Hindlimb muscle (tissue), 1 donor: ENCODE measurements at places on chromosomes 1 and 21.

GRCh38 chr1:245656189-245656717, 501.5 kb downstream of the KIF26B start:
- no peak for DNase-seq

DNA sequence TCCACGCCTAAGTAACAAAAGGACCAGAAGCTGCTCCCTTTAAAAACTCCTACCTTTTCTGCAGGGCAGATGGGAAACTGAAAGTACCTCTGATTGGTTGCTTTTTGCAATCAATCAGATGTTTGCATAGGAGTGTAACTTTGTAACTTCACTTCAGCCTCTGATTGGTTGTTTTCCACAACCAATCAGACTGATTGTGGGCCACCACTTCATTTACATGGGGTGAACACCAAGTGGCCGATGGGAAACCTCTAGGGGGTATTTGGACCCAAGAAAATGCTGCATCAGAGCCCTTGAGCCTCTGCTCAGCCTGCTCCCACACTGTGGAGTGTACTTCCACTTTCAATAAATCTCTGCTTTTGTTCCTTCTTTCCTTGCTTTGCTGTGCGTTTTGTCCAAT, 32.8 kb upstream of the CD1D start:
- DNase-seq: no peak

DNA sequence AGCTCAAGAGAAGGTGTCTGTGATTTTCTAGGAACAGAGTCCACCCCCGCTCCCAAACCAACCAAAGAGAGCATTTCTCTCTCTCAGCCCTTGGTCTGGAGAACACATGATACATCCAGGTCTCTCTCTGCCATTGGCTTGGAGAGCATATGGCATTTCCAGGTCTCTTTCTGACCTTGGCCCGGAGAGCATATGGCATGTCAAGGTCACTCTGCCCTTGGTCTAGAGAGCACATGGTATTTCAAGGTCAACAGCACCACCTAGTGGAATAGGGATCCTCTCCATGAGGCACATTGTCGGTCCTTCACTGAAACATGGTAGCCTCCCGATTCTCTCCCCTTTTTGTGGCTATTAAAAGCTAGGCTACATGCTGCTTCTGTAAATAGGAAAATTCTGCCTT, 437.7 kb upstream of the OLFM3 start:
- no peak for DNase-seq

DNA sequence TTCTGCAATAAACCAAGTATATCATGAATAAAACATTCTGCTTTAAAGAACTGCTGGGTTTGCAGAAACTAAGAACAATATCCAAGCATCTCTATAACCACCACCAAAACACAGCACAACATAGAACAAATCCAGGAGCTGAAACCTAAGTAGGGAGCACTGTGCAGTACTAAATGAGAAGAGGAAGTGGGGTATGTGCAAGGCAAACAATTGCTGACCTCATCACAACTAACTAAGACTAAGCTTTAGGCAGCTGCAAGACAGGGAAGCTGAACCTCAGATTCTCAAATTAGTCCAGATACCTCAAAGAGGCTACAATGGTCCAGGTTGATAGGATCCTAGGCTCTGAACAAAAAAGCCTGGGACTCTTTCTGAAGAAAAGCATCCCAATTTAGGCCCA, 172.6 kb downstream of the SLC44A5 start:
- DNase-seq: no peak

GRCh38 chr1:222736470-222736869, 532 bp upstream of the FAM177B start:
- DNase-seq: no peak

DNA sequence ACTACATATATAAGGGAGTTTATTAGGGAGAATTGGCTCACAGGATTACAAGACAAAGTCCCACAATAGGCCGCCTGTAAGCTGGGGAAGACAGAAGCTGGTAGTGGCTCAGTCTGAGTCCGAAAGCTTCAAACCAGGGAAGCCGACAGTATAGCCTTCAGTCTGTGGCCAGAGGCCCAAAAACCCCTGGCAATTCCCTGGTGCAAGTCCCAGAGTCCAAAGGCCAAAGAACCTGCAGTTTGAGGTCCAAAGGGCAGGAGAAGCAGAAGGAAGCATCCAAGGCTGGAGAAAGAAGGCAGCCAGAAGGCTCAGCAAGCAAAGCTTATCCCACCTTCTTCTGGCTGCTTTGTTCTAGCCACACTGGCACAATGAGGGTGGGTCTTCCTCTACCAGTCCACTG, 13.9 kb downstream of the TTLL7 start:
- DNase-seq: no peak

GRCh38 chr1:109351457-109351856, 44.6 kb upstream of the MYBPHL start:
- DNase-seq: no peak

DNA sequence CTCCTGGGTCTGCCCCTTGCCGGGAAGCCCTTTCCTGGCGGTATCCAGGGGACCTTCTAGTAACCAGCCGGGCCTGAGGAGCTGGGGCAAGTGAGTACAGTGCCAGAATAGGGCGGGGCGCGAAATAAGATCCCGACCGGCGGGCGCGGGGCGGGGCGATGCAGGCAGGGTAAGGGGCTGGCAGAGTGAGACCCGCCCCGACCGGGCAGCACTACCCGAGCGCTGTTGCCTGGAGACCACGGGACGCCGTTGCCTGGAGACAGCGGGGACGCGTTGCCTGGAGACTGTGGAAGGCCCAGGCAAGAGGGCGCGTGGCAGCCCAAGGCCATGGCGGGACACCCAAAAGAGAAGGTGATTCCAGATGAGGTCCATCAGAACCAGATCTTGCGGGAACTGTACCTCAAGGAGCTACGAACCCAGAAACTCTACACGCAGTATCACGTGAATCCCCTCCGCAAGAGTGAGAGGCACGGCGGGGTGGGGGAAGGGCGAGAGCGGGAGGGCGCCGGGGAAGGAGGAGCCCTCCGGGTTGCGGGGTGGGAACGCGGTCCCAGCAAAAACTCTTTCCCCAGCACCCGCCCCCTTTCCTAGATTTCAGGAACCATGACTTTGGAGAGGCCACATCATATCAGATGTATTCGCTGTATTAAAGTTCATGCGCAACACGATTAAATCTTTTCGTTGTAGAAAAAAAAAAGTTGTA, 24.3 kb downstream of the EBNA1BP2 start:
- peak; percentile 69 for DNase-seq

GRCh38 chr21:45067462-45068285, 6.7 kb upstream of the ADARB1 start:
- no peak for DNase-seq

DNA sequence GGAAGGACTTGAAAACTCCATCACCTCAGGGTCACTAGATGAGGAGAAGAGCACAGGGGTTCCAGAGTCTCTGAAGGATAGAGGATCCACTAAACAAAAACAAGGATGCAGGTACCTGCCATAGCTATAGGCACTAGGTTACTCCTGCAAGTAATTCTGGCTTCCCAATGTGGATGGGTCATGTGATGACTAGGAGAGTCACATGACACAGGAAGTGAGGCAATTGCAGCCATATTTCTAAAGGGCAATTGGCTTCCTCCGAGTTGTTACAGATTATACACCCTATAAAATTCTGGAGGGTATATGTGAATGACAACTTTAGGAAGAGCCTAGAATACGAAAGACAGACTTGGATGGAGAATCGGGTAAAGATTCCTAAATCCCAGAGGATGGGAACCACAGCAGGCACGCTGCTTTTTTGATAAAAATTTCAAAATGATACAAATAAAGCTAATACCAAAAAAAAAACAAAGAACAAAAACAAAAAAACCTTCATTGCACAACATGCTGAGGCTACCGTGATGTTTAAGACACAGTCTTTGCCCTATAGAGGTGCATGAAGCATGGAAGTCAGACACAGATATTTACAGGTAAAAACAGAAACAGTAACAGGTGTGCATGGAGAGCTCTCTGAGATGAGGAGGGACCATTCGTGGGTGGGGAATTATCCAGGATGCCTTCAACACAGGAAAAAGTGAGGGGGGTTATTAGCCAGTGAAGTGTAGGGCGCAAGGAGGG, 10.5 kb downstream of the MTX1 start:
- DNase-seq: no peak

GRCh38 chr1:156414461-156415064, 45.6 kb downstream of the RHBG start:
- no peak for DNase-seq

GRCh38 chr1:53902235-53903138, 8.5 kb downstream of the DIO1 start:
- DNase-seq: no peak

DNA sequence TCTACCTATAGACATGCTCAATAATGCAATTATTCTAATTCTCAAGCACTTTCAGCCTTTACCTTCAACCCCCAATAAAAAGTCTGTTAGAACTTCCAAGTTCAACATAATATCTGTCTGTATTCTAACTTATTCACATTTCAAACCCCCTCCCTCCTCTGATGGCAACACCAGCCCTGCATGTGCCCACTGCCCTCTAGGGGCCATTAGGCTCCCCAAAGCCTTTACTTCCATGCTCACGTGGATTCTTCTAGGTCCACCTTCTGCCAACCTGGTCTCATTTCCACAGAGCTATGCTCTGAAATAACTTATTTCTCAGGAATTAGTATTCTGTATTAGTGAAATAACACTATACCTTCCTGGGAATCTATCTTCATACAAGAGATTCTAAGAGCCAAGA, 22.2 kb upstream of the KPRP start:
- DNase-seq: no peak

GRCh38 chr1:158037866-158038359, 44.5 kb downstream of the KIRREL1 start:
- no peak for DNase-seq

GRCh38 chr1:199009447-199009846, 370.6 kb downstream of the PTPRC start:
- DNase-seq: no peak

- no peak for DNase-seq
These were observed 15.6 kb downstream of the FCGR2B start for GRCh38 chr1:161678500-161678899.

GRCh38 chr1:36128126-36128904, 3.3 kb upstream of the COL8A2 start:
- no peak for DNase-seq

GRCh38 chr1:209815490-209815889, 9.5 kb upstream of the IRF6 start:
- DNase-seq: no peak

- no peak for DNase-seq
These were observed 148.8 kb downstream of the SIPA1L2 start for GRCh38 chr1:232481091-232481490.

- no peak for DNase-seq
These were observed 152.9 kb upstream of the PTBP2 start for GRCh38 chr1:96568639-96569038.

GRCh38 chr21:29423099-29423870, 124.6 kb downstream of the BACH1 start:
- no peak for DNase-seq

DNA sequence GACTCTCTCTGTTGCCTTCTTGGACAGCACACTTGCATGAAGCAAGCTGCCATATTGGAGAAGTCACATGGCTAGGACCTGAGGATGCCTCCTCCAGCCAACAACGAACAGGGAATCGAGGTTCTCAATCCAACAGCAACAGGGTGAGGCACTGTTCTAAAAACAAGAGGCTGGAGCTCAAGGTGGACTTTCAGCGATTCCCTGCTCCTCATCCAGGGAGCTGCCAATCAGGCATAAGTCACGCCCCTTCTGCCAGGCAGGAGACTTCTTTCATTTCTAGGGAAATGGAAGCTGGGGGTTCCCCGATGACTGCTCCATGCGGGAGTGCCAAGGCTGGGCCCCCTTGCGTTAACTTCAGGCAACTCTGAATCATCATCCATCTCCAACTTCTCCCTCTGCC, 22.7 kb upstream of the IFNAR1 start:
- no peak for DNase-seq

GRCh38 chr1:116751146-116751545, 3.1 kb upstream of the CD2 start:
- no peak for DNase-seq
